ENCODE measurements at places on chromosomes 11 and 22.

- DNase-seq, result no peak
These were observed 499 bp downstream of the DLAT start for GRCh38 chr11:112025707-112026106.

DNA sequence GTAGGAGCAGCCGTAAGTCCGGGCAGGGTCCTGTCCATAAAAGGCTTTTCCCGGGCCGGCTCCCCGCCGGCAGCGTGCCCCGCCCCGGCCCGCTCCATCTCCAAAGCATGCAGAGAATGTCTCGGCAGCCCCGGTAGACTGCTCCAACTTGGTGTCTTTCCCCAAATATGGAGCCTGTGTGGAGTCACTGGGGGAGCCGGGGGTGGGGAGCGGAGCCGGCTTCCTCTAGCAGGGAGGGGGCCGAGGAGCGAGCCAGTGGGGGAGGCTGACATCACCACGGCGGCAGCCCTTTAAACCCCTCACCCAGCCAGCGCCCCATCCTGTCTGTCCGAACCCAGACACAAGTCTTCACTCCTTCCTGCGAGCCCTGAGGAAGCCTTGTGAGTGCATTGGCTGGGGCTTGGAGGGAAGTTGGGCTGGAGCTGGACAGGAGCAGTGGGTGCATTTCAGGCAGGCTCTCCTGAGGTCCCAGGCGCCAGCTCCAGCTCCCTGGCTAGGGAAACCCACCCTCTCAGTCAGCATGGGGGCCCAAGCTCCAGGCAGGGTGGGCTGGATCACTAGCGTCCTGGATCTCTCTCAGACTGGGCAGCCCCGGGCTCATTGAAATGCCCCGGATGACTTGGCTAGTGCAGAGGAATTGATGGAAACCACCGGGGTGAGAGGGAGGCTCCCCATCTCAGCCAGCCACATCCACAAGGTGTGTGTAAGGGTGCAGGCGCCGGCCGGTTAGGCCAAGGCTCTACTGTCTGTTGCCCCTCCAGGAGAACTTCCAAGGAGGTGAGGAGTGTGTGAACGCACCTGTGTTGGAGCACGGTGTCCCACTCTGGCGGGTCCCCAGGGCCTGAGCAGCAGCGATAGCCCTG lies at the start of gene TAGLN:
TAGLN (plus strand) TSS at position 318 of the 863 bp plus-strand sequence. CDS start 3,644 bp downstream, outside the sequence.
- DNase-seq, result no peak

GRCh38 chr11:77396305-77396704 lies 77.6 kb downstream of the PAK1 start:
- DNase-seq, result no peak

DNA sequence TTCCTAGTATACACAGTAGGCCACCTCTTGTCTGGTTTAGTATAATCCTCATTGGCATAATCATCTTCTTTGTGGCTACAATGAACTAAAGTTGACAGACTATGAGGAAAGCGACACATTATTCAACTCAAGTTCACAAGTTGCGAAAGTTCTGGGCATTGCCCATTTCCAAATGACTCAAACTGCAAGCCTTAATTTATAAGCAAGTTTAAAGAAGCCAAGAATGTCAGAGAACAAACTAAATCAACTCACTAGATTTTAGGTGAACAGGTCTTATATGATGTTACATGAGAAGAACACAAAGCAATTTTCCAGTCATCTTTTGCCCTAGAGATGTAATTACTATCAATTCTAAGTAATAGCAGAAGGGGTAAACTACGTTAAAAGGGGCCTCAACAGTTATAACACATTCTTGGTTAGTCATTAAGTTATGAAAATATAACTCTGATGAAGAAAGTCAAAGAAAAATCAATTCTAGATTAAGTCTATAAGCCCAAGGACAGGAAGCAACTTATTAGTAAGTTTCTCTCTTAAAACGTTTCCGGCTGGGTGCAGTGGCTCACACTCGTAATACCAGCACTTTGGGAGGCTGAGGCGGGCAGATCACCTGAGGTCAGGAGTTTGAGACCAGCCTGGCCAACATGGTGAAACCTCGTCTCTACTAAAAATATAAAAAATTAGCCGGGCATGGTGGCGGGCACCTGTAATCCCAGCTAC lies 21.5 kb downstream of the PICALM start:
- DNase-seq, result peak; percentile 64

GRCh38 chr11:16081382-16082094 lies 274.8 kb downstream of the SOX6 start:
- no peak for DNase-seq

- DNase-seq, result no peak
These were observed 15.0 kb downstream of the INCENP start for GRCh38 chr11:62138630-62139425.

DNA sequence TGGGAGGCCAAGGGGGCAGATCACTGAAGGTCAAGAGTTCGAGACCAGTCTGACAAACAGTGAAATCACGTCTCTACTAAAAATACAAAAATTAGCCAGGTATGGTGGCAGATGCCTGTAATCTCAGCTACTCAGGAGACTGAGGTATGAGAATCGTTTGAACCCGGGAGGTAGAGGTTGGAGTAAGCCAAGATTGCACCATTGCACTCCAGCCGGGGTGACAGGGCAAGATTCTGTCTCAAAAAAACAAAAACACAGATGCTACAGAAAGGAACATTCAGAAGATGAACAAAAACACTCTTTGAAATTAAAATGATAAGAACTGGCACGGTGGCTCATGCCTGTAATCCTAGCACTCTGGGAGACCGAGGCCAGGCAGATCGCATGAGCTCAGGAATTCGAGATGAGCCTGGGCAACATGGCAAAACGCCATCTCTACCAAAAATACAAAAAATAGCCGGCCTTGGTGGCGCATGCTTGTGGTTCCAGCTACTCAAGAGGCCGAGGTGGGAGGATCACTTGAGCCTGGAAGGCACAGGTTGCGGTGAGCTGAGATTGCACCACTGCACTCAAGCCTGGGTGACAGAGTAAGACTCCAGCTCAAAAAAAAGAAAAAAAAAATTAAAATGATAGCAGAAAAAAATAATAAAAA lies 8.5 kb downstream of the RAB6A start:
- no peak for DNase-seq

- DNase-seq, result no peak
These were observed 1.4 kb upstream of the MOB2 start for GRCh38 chr11:1487851-1488574.

DNA sequence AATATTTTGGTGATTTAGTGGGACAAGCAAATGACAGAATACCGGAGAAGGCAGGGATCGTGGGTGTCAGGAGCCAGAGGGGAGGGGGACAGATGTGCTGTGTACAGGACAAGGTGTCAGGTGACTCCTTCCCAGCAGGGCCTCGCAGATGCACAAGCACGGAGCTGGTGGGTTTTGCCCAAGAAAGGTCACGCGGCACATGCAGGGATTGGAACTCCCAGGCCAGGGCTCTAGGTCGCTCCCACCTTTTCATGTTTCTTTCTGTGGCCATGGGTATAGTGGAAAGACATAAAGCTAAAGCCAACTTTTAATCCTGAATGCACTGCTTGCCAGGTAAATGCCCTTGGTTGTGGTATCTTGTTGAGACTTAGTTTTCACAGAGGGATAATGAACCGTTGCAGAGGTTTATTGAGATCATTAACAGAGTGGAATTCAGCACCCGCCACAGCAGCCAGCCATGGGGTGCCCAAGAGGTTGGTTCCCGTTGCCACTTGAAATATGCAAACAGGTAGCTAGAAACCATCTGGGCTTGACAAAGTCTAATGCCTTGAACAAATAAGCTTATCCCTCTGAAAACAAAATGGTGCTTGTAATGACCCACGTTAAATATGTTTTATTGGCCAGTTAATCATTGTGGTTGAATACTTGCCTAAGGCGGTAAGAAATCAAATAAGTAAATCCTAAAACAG lies 10.1 kb downstream of the C22orf23 start:
- DNase-seq, result no peak

- DNase-seq, result no peak
These were observed 57.5 kb downstream of the PTPRJ start for GRCh38 chr11:48037709-48038468.

DNA sequence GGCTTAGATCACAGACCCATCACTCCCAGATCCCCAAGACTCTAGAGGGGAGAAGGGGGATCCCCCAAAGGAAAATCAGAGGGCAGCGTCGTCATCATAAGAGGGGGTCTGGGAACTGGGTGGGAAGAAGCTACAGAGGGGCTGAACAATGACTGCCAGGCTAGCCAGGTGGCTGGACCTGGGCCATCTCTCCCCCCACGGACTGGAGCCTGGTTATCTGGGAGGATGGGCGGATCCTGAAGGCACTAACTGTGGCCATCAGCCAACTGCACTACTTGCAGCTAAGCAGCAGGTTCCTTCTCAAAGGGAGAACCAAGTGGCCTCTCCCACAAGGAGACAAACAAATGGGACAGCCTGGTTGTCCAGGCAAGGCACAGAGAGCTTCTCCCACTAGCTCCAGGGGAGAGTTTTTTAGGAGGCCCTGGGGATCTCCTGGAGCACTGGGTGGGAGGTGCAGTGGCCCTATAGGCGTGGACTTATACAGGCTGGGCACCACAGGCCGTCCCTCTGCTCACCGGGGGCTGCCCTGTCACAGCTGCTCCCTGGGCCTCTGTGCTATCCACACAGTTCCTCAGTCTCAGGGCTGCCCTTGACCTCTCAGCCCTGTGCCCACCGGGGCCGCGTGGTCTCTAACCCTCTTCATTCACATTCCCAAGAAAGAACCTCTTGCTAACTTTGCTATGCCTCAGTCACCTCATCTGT lies 15.4 kb downstream of the P2RY6 start:
- DNase-seq, result no peak

GRCh38 chr11:85989746-85990145 lies 79.1 kb downstream of the PICALM start:
- no peak for DNase-seq

DNA sequence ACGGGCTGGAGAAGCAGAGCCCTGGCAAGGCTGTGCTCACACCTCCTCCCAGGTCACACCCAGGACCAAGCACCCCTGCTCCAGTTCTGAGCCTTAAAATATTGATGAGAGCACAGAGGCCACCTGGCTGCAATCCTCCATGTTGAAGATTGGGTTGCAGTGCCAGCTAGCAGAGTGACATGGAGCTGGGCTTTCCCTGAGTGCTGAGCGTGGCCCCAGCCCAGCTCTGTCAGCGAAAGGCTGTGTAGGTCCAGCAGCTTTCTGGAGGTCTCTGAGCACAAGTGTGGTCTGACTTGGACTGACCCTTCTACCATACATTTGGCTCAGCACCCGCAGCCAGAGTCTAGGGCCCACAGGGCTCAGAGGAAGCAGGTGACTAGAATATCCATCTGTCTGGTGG lies 4.0 kb upstream of the CHKA start:
- no peak for DNase-seq

DNA sequence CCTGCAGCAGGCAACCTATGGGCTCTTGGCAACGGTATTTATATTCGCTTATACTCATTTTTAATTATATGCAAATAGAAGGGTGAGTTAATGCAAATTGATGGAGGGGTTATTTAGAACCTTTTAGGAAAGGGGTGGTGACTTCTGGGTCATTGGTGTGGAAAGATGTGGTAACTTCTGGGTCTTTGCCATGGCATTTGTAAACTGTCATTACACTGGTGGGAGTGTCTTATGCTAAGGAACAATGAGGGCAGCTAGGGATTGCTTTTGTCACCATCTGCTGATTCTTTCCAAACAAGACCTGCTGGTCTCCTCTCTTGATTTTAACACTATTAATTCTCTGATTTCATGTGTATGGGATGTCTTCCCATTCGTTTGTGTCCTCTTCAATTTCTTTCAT lies 11.7 kb upstream of the KAT5 start:
- no peak for DNase-seq

- DNase-seq, result no peak
These were observed 20.1 kb upstream of the ST3GAL4 start for GRCh38 chr11:126335463-126335760.

DNA sequence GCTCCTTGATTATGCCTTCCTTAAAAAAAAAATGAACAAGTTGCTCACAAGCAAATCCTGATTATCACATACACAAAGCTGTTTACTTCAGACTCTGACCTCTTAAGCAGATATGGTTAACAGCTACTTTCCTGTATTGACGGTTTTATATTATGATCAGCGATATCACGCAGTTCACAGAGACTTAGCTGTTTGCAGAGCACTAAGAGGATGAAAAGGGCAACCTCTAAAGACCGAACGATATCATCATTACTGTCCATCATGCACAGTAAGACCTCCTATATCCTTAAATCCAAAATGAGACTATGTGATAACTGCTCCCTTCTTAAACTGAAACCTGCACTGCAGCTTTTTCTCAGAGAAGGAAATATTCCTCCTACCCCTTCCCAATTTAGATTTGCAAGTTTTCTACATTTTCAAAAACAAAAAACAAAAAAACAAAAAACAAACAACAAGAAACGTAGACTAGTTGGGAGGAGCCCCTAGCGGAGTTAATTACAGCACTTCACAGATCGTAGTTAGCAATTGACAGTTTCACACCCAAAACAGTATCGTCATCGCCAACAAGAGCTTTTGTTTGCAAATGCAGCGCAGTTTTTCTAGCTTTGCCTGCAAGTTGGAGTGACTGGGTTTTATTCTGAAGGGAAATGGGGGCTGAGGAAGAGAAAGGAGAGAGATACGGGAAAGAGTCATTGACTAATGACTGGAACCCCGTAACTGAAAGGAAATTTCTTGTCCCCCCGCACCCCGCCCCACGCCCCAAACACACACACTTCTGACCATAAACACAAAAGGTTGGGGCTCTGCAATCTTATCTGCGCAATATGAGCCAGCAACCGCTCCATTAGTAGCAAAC lies 1.2 kb downstream of the DDX6 start:
- peak; percentile 82 for DNase-seq

GRCh38 chr22:37019309-37020191 lies at the start of the genes MPST and TST:
Gene MPST (plus strand): TSS chr22:37019742. CDS start chr22:37019837, 95 bp downstream.
Gene TST (minus strand): TSS chr22:37019447. CDS start chr22:37018732, 715 bp downstream.
- peak; percentile 87 for DNase-seq

- DNase-seq, result peak; percentile 88
These were observed 58.3 kb downstream of the MYH9 start for GRCh38 chr22:36329254-36330078.

- no peak for DNase-seq
These were observed 40.1 kb upstream of the CARD18 start for GRCh38 chr11:105179542-105180278.

- no peak for DNase-seq
These were observed 3.1 kb downstream of the MFNG start for GRCh38 chr22:37483050-37483449.

GRCh38 chr11:106642331-106642730 lies 375.9 kb downstream of the GUCY1A2 start:
- DNase-seq, result no peak

- no peak for DNase-seq
These were observed 130.8 kb downstream of the ARL14EP start for GRCh38 chr11:30453705-30454104.

DNA sequence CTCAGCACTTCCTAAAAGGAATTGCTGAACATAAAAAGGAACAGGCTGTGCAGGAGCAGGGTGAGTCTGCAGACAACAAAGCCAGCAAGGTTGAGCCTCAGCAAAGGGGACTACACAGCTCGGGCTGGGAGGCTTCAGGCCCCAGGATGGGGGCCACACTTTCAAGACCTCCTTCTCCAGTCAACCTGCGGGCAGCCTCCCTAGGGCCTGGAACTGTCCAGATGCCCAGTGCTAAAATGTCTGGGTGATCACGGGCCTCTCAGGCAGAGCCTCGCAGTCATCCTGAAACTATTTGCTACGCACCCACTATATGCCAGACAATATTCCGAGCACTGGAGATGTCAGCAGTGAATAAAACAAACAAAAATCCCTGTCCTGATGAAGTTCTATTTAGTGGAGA lies 3.9 kb upstream of the NEFH start:
- no peak for DNase-seq

- no peak for DNase-seq
These were observed 50.0 kb downstream of the BID start for GRCh38 chr22:17724241-17724640.

All from activated CD4-positive, alpha-beta T cell treated with anti-CD3 and anti-CD28 coated beads, Interleukin-2, amount 10 ng/mL, durations not matched to agents 24 days and 14 days (primary cell).